ENCODE measurements at places on chromosomes 11 and 22.
A peak's percentile ranks its signal among the peaks of the same experiment; 100 is the strongest.

GRCh38 chr11:118845369-118845768 is 38.3 kb upstream of the CXCR5 start:
- peak; percentile 36 for DNase-seq

- DNase-seq = no peak
Observed at GRCh38 chr11:79253280-79253679, 187.6 kb downstream of the TENM4 start.

GRCh38 chr22:32700191-32700882 is 101.2 kb upstream of the TIMP3 start:
- no peak for DNase-seq

- DNase-seq = no peak
Observed at GRCh38 chr11:18011633-18012032, 1.2 kb downstream of the SERGEF start.

DNA sequence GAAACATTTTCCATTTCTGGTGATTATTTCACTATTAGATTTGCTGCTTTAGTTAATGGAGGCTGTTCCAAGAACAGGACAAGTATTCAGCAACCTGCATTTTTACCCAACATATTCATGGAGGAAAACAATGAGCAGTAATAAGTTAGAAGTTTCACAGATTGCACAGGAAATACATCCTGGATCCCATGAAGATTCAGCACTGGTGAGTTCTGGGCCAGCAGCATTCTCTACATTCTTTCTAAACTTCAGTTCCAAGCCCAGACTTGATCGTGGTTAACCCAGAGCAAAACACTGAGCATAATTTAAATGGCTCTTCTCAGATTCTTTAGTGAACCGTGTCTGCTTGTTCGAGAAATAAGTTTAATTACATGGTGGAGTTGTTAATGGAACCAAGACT is 3.8 kb downstream of the FJX1 start:
- peak; percentile 81 for DNase-seq

GRCh38 chr11:80722629-80723028 is 1281.8 kb upstream of the TENM4 start:
- no peak for DNase-seq

DNA sequence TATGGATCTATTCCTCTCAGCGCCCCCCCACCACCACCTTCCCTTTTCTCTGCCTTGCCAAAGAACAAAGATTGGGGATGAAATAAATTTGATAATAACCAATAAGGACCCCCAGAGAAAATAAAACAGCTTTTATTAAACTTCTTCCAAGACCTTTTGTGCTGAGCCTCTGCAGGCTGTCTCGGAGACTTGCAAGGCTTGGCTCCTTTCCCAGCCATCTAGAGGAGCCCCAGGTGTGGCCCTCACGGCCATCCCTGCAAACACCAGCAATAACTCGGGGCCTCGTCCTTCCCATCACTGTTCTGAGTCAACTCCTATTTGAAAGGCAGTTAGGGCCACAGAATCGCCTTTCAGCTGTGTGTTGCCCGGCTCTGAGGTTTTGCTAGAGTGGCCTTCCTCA is 51.2 kb upstream of the LMO1 start:
- DNase-seq = no peak

GRCh38 chr11:35909511-35910265 is 34.2 kb upstream of the LDLRAD3 start:
- DNase-seq = no peak

GRCh38 chr11:106794058-106794457 is 224.2 kb downstream of the GUCY1A2 start:
- peak; percentile 8 for DNase-seq

GRCh38 chr11:133072378-133072777 is 459.9 kb downstream of the OPCML start:
- DNase-seq = no peak

- DNase-seq = no peak
Observed at GRCh38 chr22:22767876-22768602, 119.6 kb upstream of the IGLL5 start.

- DNase-seq = no peak
Observed at GRCh38 chr11:61132646-61133045, 28.6 kb downstream of the VPS37C start.

GRCh38 chr22:20021196-20022181 is 579 bp downstream of the TANGO2 start:
- peak; percentile 20 for DNase-seq

GRCh38 chr11:95595973-95596489 is 193.6 kb downstream of the FAM76B start:
- DNase-seq = peak; percentile 47

DNA sequence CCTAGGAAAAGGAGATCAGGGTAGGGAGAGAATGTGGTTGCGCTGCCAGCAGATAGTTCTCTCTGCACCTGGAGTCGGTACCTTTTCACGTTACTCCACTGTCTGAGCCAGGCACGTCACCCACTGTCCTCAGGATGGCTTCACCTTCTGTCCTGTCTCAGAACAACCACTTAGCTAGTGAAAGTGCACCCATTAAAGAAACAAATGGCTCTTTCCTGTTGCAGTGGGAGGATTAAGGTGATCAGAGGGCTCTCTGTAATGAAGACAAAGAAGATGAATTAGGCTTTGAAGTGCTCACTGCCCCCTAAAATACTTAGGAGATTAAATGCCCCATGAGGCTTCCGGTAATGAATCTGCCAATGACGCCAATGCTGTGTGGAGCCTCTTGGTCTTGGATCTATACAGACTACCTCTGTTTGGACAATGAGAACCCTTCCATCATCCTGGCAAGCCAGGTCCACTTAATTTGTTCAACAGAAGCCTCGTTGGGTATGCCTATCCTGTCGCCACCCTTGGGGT is 113.7 kb downstream of the INSC start:
- no peak for DNase-seq

GRCh38 chr11:102367364-102367763 is 20.4 kb downstream of the BIRC2 start:
- DNase-seq = peak; percentile 16

DNA sequence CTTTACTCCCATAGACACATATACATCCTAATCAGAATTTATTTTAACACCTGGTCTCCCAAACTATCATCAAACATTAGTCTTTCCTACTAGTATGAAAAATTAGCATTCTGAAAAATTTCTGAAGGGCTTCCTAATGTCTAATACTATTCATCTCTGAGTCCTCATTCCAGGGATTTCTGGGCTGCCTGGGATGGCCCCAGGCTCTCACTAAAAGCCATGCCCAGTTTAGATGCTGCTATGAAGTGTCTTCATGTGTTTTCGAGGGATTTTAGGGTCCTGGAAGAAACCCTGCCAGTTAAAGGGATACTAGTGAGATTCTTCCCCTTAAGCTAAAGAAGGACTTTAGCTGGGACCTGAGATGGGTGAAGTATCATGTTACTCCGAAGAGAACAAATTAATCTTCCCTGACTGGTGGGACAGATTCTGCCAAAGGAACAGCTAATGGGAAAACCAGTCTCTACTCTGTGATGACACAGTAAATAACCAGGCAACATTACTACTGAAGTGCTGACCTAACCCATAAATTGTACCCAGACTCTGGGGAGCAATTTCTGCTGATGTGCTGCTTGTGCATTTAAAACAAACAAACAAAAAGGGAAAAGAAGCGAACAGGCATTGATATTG is 342.6 kb downstream of the SOX6 start:
- DNase-seq = peak; percentile 20

DNA sequence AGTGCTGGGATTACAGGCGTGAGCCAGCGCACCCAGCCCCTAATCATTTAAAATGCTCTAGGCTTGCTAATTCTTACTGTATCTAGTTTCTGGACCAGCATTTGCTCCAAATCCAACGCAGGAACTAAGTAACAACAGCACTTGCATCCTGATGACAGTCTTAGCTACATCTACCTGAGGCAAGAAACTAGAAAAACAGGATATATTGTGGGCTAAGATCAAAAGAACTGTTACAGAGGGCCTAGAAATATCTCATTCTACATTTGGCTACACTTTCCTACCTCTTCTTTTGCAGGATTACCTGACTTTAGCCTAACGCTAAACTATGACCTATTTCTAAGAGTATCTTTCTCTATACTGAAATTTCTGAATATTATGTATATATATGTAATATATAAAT is 7.8 kb downstream of the DCDC1 start:
- DNase-seq = no peak

DNA sequence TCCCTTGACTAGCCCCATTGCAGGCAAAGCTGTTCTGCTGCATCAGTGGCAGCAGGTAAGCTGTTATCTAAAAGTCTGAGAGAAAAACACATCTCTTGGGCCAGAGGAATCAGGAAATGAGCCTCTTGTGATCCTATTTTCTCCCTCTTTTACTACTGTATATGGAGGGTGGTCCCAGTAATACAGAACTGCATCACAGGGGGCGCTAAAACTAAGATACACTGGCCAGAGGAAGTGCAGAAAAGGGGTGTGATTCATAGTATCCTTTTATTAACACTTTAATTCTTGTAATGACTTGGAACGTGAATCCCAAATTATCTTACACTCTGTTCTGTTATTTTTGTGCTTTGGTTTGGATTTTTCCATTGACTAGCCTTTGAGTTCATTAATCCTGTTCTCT is 8.8 kb upstream of the MED17 start:
- DNase-seq = no peak

DNA sequence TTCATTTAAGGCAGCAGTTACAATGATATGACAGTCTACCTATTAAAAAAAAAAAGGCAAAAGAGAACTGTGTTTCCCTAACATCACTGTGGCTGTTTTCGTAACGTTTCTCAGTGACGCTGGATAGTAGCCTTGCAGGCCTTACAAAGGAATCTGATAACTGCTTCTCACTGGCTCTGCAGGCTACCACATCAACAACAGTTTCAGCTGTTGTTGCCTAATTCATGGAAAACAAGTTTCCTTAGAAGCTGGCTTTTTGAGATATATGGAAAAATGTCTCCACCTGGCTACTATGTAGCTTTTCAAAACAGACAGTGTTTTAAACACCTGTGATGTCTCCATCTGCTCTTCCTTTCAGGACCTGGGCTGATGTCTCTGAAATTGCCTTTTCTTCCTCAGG is 3.8 kb downstream of the OR51V1 start:
- no peak for DNase-seq

- DNase-seq = no peak
Observed at GRCh38 chr11:97794876-97795275, 1225.9 kb upstream of the CNTN5 start.

- DNase-seq = no peak
Observed at GRCh38 chr22:48760481-48761390, 1066.9 kb downstream of the BRD1 start.

DNA sequence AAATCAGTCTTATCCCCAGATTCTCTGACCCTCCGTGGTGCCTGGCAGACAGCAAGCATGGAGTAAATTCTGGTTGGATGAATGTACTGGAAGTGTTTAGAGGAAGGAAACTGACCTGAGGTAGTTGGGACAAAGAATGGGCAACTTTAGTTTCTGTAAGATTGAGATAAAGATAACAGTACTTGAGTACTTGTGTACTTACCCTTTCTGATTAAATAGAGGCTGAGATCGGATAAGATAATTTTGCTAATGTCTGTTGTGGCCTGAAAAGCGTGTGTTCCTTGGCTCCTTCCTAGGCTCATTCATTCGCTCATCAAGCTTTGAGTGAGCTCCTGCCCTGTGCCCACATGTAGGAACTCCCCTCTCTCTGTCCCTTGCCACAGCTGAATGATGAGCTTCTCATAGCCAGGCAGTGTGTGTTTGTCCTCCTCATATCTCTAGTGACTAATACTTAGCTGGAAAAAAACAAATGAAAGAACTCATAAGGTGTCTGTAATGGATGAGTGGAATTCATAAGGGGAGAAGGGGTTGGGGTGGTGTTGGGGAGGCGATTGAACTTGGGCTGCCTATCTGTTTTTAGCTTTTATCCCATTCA is 118.1 kb downstream of the DBX1 start:
- DNase-seq = peak; percentile 47

DNA sequence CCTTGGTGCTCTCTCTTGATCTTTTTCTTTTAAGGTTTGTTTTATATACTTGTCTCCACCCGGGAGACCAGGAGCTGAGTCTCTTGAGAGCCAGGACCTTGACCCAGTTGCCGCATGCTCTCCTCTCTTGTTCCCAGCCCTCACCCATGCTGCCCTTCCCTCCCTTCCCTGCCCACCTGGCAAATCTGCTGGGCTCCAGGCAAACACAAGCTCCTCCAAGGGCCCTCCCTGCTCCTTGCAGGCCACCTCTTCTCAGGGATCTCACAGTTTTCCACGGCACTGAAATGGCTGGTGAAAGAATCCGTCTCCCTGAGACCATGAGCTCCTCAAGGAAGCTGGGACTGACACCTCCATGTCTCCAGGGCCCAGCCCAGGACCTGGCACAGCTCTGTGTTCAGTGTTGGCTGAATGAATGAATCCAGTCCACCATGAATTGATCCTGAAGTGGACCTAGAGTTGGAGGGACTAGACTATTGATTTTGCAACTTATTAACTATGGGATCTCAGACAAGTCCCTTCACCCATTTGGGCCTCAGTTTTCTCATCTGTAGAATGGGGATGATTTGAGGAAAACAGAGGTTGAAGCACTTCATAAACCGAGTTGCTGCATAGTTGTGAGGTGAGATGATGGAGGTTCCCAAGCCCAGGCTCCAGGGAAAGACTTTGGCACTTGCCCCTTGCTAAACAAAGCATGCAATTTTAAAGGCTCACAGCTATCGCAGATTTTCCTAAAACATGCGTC is 25.1 kb upstream of the FBLN1 start:
- no peak for DNase-seq

- no peak for DNase-seq
Observed at GRCh38 chr22:36726007-36726380, 22.4 kb upstream of the CACNG2 start.

GRCh38 chr22:39284142-39284980 is 35.1 kb downstream of the RPL3 start:
- no peak for DNase-seq

DNA sequence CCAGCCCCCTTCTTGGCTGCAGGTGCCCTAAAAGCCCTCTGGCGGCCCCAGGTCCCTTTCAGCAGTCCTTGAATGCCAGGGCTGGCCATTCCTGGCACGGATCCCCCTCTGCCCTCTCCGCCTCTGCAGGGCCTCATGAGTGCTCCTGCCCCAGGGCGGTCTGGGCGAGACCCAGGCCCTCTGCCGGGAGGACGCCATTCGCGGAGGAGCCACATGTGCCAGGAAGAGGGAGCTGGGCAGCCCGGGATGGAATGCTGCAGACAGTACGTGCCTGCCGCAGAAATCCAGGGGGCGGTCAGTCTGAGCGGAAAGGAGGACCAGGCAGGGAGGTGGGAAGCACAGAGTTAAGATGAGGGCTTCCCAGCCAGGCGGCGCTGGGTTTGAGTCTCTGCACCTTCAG is 2.8 kb downstream of the CABP7 start:
- no peak for DNase-seq

GRCh38 chr22:29151316-29151715 is 54.4 kb upstream of the EMID1 start:
- no peak for DNase-seq

DNA sequence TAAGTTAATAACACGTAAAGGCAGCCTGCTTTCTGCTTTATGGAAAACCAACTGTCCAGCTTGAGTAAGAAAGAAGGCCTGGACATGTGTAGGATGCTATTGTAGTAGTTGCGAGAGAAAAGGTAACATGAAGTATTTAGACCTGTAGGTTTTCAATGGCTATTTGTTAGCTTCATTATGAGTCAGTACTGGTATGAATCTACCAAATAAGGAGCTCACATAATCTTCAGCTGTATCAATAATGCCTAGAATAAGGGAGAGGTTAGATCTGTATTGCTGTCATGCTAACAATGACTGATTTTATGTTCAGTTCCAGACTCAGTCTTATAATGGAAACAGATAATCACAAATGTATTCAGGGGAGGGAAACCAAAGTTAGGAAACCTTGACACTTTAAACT is 550.3 kb downstream of the CNTN5 start:
- DNase-seq = no peak

- peak; percentile 41 for DNase-seq
Observed at GRCh38 chr11:35658020-35658948, 4.3 kb upstream of the TRIM44 start.

GRCh38 chr11:130403271-130403804 is 25.1 kb downstream of the ADAMTS8 start:
- DNase-seq = peak; percentile 87

- DNase-seq = no peak
Observed at GRCh38 chr11:93858121-93858775, 7.8 kb upstream of the VSTM5 start.
